ENCODE measurements at places on chromosomes 7 and 10. TPM values are rescaled to one million over a fixed set of nuclear protein-coding genes. Genes with fewer than 3 reads are reported as not detected.

OPALIN gene
- polyA plus RNA-seq = not detected

TFPI2 gene
- polyA plus RNA-seq = 12.6 TPM

RADIL gene
- polyA plus RNA-seq = 60.6 TPM

GRCh38 chr7:134697205-134697886 is 50.7 kb downstream of the BPGM start:
- H3K4me3 ChIP-seq = no peak overlapping the region
- no peaks in the 10 kb centered on the region for H3K27me3 ChIP-seq
- no peak overlapping the region for H3K27ac ChIP-seq

DNA sequence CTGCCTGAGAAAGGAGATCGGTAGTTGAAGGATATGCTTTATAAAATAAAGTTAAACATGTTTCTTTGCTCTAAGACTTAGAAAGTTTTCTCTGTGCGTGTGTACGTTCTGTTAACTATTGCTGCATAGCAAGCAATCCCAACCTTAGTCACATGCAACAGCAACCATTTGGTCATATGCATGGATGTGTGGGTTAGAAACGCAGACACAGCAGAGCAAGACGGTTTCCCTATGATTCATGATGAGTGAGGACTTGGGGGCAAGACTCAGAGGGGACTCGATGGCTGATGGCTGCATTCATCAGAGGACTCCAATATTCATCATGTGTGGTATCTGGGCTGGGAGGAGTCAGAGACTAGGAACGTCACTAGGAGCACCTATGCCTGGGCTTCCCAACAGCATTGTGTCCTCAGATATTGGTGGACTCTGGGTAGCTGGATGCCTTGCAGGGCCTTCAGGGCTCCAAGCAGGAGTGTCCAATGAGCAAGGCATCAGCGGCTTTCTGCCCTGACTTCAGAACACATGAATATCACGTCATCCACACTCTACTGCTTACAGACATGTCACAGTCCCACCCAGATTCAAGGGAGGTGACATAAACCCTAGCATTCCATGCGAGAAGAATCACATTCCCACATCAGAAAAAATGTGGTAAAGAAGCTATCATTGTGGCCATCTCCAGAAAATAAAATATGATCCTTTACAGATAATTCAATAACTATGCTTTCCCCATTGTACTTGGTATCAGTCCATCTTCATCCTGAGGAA is 731.2 kb downstream of the TNS3 start:
- no peak for DNase-seq
- H3K4me3 ChIP-seq = no peak overlapping the region
- H3K36me3 ChIP-seq = no peaks in the 10 kb centered on the region
- no peak overlapping the region for H3K27ac ChIP-seq
- H3K27me3 ChIP-seq = no peaks in the 10 kb centered on the region

DNA sequence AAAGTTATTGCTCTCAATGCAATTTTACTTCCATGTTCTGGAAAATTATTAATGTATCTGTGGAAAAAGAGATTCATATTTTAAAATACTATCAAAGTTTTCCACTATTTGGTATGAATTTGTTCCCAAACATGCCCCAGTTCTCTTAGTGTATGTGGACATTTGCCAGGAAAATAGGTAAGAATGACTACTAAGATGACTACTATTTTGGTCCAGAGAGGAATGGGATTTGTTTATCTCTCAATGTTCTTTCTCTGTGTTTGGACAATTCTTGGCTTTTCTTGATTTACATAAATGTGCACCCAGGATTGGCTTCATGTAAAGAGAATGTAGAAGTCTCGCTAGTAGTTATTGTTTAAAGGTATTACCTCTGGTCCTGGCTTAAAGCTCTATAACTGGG is 60.3 kb upstream of the POT1 start:
- no peaks in the 10 kb centered on the region for H3K27me3 ChIP-seq
- H3K4me3 ChIP-seq = no peak overlapping the region
- no peak overlapping the region for H3K27ac ChIP-seq
- DNase-seq = peak; percentile 24

DNA sequence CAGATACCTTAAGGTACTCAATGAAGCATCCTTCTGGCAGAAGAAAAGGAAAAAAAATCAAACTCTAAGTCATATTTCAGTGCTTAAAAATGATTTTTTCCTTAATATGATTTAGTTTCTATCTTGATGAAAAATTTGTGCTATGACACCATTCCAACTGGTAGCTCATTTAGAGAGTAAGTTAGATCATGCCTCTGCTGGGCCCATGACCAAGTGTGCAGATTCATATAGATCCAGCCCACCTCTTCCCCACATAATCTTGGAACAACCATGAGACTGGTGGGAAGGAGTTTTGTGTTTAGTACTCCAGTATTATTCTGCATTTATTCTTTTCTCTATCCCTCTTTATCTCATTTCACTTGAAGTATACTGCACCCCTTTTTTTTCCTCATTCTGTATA is 908.3 kb downstream of the KCNMA1 start:
- no peak for DNase-seq
- no peaks in the 10 kb centered on the region for H3K27me3 ChIP-seq
- no peaks in the 10 kb centered on the region for H3K36me3 ChIP-seq
- H3K4me3 ChIP-seq = no peak overlapping the region
- H3K4me1 ChIP-seq = no peaks in the 10 kb centered on the region

DNA sequence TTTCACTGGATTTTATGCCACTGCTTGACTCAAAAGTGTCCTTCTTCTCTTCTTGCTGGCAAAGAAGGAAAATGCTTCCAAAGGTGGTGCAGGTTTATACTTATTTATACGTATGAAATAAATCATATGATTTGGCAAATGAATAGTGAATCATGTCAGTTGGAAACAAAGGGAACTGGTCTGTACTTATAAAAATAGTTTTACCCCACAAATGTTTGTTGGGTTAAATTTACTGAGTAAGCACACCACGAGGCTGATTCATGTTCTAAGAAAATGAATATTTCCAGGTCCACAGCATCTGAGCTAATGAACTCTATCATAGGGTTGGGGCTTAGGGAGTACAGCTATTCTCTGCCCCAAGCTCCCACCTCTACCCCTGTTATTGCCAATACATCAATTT is 232.2 kb downstream of the TRIL start:
- H3K36me3 ChIP-seq = no peaks in the 10 kb centered on the region
- no peak overlapping the region for H3K27ac ChIP-seq
- H3K4me3 ChIP-seq = no peak overlapping the region
- no peaks in the 10 kb centered on the region for H3K27me3 ChIP-seq
- H3K4me1 ChIP-seq = peaks cover 5% of the 10 kb centered on the region

DNA sequence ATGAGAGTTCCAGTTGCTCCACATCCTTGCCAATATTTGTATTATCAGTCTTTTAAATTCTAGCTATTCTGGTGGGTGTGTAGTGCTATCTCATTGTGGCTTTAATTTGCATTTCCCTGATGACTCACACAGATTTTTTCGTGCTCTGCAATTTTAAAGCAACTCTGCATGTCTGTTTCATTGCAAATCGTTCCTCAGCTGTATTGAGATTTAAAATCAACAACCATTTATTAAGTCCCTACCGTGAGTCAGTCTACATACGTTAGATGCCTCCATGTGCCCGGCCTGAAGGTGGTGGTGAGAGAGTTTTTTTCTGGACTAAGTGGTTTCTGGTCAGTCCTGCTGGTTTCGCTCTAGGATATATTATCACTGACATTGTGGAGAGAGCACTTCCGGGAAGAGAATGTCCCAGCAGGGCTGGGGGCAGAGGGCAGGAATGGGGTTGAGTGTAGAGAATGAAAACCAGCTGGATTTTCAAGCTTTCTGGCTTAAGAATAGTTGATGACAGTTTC is 8.4 kb upstream of the HYCC1 start:
- H3K27me3 ChIP-seq = no peaks in the 10 kb centered on the region
- H3K4me3 ChIP-seq = no peak overlapping the region
- H3K27ac ChIP-seq = no peak overlapping the region
- peak; percentile 87 for DNase-seq

GRCh38 chr7:42106562-42106961 is 130.4 kb downstream of the GLI3 start:
- peak; percentile 60 for DNase-seq
- H3K4me1 ChIP-seq = peaks cover 48% of the 10 kb centered on the region
- no peaks in the 10 kb centered on the region for H3K36me3 ChIP-seq
- no peaks in the 10 kb centered on the region for H3K27me3 ChIP-seq
- H3K27ac ChIP-seq = peak overlapping the region; percentile 26
